T-helper 17 cell (primary cell): ENCODE measurements at places on chromosomes 1 and 21.
A peak's percentile ranks its signal among the peaks of the same experiment; 100 is the strongest.

- DNase-seq = peak; percentile 53
Observed at GRCh38 chr1:203702130-203702577, 62.8 kb upstream of the LAX1 start.

- no peak for DNase-seq
Observed at GRCh38 chr1:6967431-6968111, 182.3 kb downstream of the CAMTA1 start.

DNA sequence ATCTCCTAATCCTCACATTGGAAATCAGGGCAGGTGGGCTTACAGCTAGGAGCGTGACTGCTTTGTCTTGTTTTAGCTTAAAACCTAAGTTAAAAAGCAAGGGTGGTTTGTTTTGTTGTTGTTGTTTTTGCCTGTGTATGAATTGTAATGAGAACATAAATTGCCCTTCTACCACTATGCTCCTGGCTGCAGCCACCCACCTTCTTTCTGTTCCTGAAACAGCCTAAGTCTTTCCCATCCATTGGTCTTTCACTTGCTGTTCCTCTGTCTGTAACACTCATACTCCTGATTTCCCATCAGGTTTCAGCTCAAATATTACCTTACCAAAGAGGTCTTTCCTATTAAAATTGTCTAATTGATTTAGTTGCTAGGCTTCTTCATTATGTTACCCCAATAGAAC is 604 bp upstream of the TMEM79 start:
- DNase-seq = no peak

GRCh38 chr1:210397252-210397651 is 68.5 kb downstream of the HHAT start:
- DNase-seq = no peak

DNA sequence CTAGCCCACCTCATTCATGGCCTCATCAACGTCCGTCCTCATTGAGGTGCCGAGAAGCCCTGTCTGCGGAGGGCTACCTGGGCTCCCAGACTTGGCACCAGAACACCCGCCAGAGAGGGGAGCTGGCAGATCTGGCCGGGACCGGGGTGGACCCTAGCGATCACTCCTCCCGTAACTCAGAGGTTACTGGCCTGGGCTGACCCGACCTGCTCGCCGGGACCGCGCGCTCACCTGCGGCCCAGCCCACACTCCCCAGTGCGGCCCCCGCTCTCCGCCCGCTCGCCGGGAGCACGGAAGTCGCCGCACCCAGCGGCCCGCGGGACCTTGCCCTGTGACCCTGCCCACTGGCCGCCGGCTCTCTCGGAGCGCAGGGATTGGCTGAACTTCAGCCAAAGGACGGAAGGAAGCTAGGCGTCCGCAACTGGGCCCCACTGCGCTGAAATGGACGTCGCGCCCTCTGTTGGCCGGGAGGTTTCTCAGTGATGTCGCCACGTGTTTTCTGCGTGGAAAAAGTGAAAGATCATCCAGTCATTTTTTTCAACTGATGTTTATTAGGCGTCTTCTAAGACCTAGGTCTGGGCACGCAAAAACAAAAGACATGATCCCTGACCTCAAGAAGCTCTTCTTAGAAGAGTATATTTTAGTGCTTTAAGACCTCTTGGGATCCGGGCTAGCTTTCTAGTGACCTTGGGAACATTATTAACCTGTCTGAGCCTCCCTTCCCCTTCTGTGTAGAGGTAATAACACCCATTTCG is at the start of gene SMIM12:
Gene SMIM12 (minus strand): TSS at position 304 of the 755 bp plus-strand sequence. CDS start 3,772 bp downstream, outside the sequence.
- peak; percentile 79 for DNase-seq

DNA sequence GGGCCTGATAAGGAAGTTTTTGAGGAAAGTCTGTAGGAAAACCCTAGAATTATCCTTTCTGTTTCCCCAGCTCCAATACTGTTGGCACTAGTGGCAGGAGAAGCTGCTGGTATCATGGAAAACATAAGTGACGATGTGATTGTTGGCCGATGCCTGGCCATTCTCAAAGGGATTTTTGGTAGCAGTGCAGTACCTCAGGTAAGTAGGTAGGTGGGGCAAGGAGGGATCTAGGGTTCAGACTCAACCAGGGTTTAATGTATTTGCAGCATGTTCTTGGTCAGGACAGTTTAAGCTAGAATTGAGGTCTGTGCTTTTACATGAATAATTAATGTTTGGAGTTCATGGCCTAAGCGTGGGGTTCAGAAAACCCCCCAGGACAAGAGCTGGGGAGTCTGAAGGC is 62.1 kb downstream of the KDM1A start:
- DNase-seq = no peak

DNA sequence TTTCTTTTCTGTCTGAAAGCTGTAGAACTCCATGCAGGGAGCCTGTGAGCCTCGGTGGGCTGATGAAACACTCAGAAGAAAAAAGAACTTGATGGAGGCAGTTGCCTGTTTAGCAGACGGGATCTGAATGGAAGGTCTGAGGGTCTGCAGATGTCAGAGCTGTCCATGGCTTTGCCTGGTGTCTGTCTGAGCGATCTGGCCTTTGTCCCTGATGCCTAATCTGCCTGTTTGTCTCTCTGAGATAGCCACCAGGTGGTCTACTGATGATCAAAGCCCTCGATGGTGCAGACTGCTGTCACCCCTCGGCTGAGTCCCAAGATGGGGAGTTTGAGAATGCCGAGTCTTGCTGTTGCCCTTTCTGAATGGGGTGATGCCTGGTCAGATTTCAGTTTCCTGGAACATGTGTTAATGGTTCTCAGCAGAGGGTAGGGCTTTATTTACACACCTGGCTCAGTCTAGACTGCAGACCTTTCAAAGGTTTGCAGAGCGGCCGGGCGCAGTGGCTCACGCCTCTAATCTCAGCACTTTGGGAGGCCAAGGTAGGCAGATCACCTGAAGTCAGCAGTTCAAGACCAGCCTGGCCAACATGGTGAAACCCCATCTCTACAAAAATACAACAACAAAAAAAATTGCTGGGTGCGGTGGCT is 90.4 kb downstream of the KIF26B start:
- DNase-seq = no peak

GRCh38 chr1:156499842-156500542 is 583 bp downstream of the MEF2D start:
- DNase-seq = peak; percentile 32

DNA sequence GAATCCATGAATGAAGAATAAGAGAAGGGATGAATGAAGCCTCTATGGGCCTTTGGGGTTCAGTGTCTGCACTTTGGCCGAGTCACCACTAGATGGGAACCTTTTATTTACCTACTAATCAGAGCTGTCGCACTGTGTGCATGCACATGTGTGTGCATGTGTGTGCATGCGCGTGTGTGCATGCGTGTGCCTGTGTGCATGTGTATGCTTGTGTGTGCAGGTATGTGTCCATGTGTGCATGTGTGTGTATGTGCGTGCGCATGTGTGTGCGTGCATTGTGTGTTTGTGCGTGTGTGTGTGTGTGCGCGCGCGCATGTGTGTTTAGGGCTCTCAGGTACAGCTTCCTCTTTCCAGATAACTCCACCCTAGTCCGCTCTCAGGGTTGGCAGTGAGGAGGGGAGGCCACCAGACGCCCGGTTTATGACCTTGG is 20.4 kb upstream of the UBXN10 start:
- DNase-seq = no peak

DNA sequence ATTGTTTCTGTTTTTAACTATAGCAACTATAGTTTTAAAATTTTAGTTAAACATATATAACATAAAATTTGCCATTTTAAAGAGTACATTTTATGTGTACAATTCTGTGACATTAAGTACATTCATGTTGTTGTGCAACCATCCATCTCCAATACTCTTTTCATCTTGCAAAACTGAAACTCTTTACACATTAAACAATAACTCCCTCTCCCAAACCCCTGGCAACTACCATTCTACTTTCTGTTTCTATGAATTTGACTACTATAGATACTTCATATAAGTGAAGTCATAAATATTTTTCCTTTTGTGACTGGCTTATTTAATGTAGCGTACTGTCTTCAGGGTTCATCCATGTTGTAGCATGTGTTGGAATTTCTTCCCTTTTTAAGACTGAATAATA is 25.9 kb downstream of the PCBP3 start:
- DNase-seq = no peak

DNA sequence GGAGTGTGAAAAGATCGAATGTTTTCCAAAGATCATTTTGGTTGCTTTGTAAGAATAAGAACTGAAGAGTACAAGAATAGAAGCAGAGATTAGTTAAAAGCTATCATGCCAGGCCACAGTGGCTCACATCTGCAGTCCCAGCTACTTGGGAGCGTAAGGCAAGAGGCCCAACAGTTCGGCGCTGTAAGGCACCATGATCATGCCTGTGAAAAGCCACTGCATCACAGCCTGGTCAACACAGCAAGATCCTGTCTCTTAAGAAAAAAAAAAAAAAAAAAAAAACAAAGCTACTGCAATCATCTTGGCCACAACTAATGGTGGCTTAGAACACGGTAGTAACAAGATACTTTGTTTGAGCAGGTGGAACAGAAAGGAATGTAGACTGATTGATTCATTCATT is 116.2 kb downstream of the EIF4G3 start:
- DNase-seq = no peak

DNA sequence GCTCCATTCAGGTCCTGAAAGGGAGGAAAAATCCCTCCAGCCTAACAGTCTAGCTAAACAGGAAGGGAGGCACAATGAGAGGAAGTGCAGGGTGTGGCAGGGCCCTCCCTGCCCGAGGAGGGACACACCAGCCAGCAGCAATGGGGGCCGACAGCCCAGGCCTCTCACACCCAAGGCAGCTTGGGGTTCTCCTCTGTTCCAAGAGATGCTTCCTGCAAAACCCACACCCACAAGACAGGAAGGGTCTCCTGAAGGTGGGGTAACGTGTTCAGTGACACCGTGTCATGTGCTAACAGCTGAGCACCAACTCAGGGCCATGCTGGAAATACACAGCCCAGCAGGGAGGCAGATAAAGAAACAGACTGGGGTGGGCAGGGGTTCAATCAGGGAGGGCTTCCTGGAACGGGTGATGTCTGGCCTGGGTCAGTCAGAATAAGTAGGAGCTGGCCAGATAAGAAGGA is 10.2 kb downstream of the ECE1 start:
- DNase-seq = no peak

DNA sequence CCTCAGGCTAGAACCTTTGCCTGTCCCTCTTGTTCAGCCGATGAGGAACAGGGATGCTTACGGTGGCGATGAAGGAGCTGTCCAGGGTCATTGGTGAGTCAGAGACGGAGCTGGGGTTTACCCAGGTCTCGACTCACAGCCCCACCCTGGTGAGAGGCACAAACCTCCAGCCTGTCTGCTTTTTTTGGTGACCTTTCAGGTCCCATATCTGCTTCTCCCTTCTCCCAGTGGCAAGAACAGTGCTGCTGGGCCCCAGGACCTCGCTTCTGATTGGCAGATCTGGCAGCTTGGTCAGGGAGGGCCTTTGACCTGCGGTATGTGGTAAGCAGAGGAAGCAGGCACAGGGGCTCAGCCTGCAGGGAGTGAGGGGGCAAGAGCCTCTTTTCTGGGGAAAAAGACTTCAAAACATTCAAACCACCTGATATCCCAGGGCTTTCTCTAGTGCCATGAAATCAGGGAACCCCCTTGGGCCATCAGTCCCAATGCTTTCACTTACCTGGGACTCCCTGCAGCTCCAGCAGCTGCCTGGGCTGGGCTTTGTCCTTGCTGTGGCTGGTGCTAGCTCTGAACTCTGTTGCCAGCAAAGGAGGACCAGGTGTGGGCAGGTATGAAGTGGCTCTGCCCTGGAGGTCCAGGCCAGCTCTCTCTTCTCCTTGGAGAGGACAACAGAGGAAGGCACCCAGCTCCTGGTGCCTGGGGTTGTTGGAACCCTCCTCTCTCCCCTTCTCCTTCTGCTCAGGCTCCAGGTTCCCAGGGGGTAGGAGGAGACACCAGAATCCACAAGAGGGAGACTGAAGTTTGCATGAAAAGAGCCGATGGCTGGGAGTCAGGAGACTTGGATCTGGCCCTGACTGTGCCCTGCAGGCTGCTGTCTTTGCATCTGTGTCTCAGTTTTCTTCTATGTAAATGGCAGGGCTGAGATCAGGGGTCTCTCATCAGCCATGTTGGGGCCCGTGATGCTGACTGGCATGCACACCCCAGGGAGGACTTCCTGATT is 41.4 kb downstream of the TRIM62 start:
- DNase-seq = no peak

DNA sequence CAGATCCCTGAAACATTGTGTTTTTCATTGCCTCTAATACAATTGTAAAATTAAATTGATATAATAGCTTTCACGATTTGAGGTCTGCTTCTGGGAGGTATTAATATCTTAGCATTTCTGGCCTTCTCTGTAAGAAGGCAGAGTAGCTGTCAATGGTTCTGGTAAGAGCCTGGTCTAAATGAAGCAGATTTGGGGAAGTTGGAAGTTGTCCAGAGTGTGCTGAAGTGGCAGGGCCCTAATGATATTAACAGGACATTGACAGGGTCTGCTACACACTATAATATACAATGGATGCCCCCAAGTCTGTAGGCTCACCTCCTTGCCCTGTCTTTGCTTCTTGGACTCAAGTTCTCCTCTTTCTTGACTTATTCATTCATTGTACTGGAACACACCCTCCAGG is 99.5 kb downstream of the C4BPA start:
- no peak for DNase-seq

DNA sequence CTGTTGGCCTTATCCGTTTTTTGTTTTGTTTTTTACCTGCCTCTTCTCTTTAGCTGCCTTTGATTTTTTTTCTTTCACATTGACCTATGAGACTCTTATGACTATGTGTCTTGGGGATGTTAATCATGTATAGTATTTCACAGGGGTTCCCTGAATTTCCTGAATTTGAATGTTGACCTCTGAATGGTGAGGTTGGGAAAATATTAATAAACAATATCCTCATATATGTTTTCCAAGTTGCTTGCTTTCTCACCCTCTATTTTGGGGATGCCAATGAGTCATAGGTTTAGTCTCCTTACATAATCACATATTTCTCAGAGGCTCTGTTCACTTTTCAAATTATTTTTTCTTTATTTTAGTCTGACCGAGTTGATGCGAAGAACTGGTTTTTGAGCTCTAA is 29.6 kb downstream of the GBP5 start:
- DNase-seq = no peak

DNA sequence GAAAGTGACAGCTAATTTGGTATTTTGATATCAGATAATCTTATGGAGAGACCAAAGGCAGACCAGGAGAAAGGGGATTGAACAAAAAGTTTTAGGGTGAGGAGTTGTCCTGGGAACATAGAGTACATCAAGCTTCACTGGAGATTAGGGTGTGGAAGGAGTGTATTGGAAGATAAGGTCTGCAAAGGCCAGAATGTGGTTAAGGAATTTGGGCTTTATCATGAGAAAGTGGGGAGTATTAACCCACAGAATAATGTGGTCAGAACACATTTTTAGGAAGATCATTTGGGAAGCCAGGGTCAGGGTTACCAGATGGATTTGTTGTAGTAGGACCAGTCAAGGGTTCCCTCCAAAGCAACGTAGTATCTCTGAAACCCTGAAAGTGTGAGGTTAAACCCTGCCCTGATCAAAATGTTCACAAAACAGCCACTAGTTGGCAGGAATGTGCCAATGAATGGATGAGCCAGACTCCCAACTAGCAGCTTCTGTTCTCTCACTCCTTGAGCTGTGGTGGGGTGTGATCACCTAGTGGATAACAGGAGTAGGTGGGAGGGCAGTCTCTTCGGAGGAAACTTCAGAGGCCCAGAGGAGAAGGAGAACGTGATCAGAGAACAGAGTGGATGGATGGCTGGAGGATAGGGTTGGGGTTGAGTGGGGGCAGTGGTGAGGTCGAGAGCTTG is 35.8 kb downstream of the SLC2A1 start:
- DNase-seq = no peak

GRCh38 chr1:236489710-236490377 is 33.9 kb upstream of the LGALS8 start:
- no peak for DNase-seq

- DNase-seq = no peak
Observed at GRCh38 chr1:90726986-90727480, 9.9 kb upstream of the BARHL2 start.
